ENCODE measurements at places on chromosomes 2 and 18.

DNA sequence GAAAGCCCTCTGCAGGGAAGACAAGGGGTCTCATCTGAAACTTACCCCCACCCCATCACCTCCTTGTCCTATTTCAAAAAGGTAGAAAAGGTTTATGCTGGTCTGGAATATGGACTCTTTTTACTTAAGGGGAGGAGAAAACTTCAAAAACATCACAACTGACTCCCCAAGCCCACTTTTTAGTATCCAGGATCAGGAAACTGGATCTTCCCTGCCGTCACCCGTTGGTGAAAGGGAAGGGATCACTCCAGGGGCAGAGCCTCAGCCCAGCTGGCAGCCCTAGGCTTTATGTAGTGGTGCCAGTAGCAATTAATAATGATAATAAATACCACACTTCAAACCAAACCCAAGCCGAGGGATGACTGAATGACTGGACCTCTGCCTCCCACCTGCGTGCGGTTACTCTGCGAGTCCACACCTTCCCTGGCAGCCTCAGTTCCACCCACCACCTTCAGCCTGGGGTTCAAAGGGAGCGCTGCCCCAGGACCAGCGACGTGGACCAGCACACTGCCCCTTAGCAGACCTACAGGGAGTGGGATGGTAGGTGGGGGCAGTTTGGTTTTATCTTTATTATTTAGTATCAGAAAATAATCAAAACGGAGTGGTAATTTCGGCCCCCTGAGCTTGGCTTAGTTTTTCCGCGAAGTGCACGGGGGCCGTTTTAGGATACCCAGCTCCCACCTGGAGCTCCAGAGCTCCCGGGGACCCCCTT lies 4.9 kb upstream of the GATA6 start:
- DNase-seq = no peak
- peak overlapping the region; percentile 41 for H3K4me3 ChIP-seq
- H3K36me3 ChIP-seq = no peaks in the 10 kb centered on the region

GRCh38 chr2:204042401-204042800 lies 105.8 kb downstream of the ICOS start:
- H3K27ac ChIP-seq = no peak overlapping the region
- H3K4me1 ChIP-seq = no peaks in the 10 kb centered on the region
- no peak overlapping the region for H3K4me3 ChIP-seq
- DNase-seq = no peak
- no peaks in the 10 kb centered on the region for H3K36me3 ChIP-seq

DNA sequence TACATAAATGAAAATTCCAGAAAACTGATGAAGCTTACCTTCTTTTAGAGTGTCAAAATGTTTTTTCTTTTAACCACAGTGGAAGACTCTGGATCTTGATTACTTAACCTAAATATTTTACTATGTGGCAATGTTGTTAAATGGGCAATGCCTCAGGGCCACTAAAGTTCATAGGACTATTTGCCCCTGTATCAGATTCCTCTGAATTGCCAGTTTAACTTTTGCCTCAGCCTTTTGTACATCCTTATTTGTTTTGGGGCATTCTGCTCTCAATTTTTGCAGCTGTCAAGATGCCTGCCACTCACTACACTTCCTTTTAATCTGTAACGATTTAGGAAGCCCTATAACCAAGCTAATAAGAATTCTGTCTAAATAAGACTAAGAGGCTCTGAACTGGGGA lies 31.7 kb upstream of the SERTAD2 start:
- H3K36me3 ChIP-seq = no peaks in the 10 kb centered on the region
- H3K27me3 ChIP-seq = no peaks in the 10 kb centered on the region
- no peak overlapping the region for H3K4me3 ChIP-seq
- H3K27ac ChIP-seq = no peak overlapping the region
- DNase-seq = no peak

- H3K27me3 ChIP-seq = no peaks in the 10 kb centered on the region
- H3K4me3 ChIP-seq = no peak overlapping the region
- H3K27ac ChIP-seq = peak overlapping the region; percentile 12
- DNase-seq = peak; percentile 46
- peaks cover 25% of the 10 kb centered on the region for H3K4me1 ChIP-seq
These were observed 8.1 kb downstream of the TEX44 start for GRCh38 chr2:231600619-231601355.

DNA sequence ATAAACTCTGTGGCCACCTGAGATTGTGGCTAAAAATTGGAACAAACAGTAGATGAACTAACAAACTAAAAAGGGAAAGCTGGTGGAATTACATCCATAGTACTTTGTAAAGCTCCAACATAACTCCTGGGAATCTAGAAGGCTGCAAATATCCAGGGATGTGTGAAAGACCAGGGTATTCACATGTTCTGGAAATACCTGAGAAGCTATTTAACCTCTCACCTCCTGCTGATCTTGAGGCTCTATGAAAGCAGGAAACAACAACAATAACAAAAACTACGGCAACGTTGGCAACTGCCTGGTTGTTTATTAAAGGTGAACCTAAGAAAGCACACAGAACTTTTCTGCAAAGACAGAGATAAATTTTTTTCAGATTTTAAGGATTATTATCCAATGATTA lies 171.3 kb downstream of the CCDC178 start:
- no peaks in the 10 kb centered on the region for H3K36me3 ChIP-seq
- no peaks in the 10 kb centered on the region for H3K27me3 ChIP-seq
- no peak for DNase-seq
- no peak overlapping the region for H3K4me3 ChIP-seq
- H3K27ac ChIP-seq = no peak overlapping the region
- H3K4me1 ChIP-seq = no peaks in the 10 kb centered on the region

GRCh38 chr2:20108655-20109396 lies 57.4 kb upstream of the LAPTM4A start:
- H3K27ac ChIP-seq = no peak overlapping the region
- H3K36me3 ChIP-seq = no peaks in the 10 kb centered on the region
- no peak for DNase-seq
- H3K4me3 ChIP-seq = no peak overlapping the region

- no peak overlapping the region for H3K27ac ChIP-seq
- H3K27me3 ChIP-seq = no peaks in the 10 kb centered on the region
- H3K4me3 ChIP-seq = no peak overlapping the region
- H3K4me1 ChIP-seq = no peaks in the 10 kb centered on the region
These were observed 411.7 kb downstream of the DSEL start for GRCh38 chr18:67104700-67105284.

DNA sequence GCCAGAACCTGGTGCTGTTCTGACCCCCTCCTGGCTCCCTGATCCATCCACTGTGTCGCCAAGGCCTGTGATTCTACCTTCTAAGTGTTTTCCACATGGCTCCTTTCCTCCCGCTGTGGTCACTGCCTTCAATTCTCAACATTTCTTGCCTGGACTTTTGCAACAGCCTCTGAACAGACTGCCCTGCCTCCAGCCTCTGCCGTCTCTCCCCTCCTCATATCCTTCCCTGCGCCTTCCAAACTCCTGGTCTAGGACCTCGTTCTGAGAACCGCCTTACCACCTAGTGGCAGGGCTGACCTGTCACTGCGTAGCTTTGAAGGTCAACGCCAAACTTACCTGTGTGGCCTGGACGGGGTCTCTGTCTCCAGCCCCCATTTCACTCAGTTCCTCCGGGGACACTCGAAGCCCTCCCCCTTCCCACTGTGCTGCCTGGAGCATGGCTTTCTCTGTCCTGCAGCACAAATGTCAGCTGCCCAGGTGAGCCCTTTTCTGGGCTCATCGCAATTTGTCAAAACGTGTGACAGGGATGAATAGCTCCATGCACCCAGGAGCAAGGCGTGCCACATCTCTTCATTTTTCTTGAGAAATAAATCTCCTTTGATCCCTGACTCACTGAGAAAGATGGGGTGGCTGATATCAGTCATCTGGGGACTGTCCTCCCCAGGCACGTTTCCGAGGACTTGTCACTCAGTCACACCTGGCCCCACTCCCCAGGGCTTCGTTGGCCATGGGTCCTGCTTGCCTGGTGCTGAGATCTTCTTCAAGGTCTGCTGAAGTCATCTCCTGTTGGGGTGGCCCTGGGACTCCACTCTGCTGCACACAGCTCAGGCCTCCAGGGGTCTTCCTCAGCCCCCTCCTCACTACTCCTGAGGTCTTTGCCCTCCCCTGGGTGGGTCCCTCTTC lies 46.7 kb downstream of the LDLRAD4 start:
- H3K4me3 ChIP-seq = no peak overlapping the region
- no peaks in the 10 kb centered on the region for H3K27me3 ChIP-seq
- no peak overlapping the region for H3K27ac ChIP-seq
- H3K4me1 ChIP-seq = peaks cover 53% of the 10 kb centered on the region

DNA sequence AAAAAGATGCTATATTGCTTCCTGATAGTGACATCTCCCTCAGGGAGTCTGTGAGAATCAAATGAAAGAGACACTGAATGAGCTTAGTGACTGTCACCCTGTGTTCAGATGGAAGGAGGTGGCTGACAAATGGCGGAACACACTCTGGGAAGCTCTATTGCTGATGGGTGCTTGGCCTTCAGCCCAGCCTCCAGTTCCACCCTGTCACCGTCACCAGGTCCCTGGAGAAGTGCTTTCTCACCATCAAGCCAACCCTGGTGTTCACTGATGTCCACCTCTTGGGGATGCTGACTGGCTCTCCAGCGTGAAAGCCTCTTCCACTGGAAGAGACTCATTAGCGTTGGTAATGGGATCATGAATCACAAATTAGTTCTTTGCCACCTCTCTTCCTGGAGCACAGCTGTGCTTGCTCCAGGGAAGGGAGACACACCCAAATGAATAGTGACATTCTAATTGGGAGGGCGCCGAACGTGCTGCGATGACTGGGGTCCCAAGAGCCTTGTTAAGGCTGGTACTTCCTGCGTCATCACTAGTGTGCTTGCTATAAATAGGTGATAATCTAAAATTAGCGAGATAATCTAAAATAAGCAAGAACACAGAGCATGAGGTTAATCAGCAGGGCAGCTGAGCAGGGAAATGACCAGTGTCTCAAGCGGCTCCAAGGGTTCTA lies 154.0 kb downstream of the CLIP4 start:
- peaks cover 4% of the 10 kb centered on the region for H3K4me1 ChIP-seq
- no peaks in the 10 kb centered on the region for H3K27me3 ChIP-seq
- no peak for DNase-seq
- H3K4me3 ChIP-seq = no peak overlapping the region
- no peak overlapping the region for H3K27ac ChIP-seq

- no peaks in the 10 kb centered on the region for H3K36me3 ChIP-seq
- no peak overlapping the region for H3K4me3 ChIP-seq
- no peaks in the 10 kb centered on the region for H3K27me3 ChIP-seq
- H3K4me1 ChIP-seq = peaks cover 5% of the 10 kb centered on the region
These were observed 2.9 kb upstream of the EPB41L3 start for GRCh38 chr18:5546660-5547059.

- H3K27ac ChIP-seq = no peak overlapping the region
- H3K4me3 ChIP-seq = no peak overlapping the region
- H3K36me3 ChIP-seq = no peaks in the 10 kb centered on the region
These were observed 40.6 kb downstream of the BOLA3 start for GRCh38 chr2:74107071-74107470.

GRCh38 chr2:216908300-216908699 lies 48.4 kb upstream of the TNP1 start:
- H3K36me3 ChIP-seq = no peaks in the 10 kb centered on the region
- H3K27ac ChIP-seq = no peak overlapping the region
- H3K4me1 ChIP-seq = no peaks in the 10 kb centered on the region
- H3K27me3 ChIP-seq = no peaks in the 10 kb centered on the region
- no peak overlapping the region for H3K4me3 ChIP-seq

GRCh38 chr2:26692279-26692896 lies at the start of gene KCNK3:
KCNK3 (plus strand) TSS chr2:26692722; CDS start chr2:26692876, 154 bp downstream.
- peak; percentile 48 for DNase-seq
- peak within 1 kb of the TSS; percentile 58 for H3K4me3 ChIP-seq
- no peak within 1 kb of the TSS for H3K27ac ChIP-seq
- no peaks in the 10 kb centered on the region for H3K27me3 ChIP-seq
- H3K36me3 ChIP-seq = no peaks in the 10 kb centered on the region

- DNase-seq = no peak
- no peak overlapping the region for H3K27ac ChIP-seq
- no peaks in the 10 kb centered on the region for H3K27me3 ChIP-seq
- H3K4me3 ChIP-seq = no peak overlapping the region
- H3K36me3 ChIP-seq = no peaks in the 10 kb centered on the region
These were observed 119.0 kb downstream of the GALNT13 start for GRCh38 chr2:153990771-153991170.

DNA sequence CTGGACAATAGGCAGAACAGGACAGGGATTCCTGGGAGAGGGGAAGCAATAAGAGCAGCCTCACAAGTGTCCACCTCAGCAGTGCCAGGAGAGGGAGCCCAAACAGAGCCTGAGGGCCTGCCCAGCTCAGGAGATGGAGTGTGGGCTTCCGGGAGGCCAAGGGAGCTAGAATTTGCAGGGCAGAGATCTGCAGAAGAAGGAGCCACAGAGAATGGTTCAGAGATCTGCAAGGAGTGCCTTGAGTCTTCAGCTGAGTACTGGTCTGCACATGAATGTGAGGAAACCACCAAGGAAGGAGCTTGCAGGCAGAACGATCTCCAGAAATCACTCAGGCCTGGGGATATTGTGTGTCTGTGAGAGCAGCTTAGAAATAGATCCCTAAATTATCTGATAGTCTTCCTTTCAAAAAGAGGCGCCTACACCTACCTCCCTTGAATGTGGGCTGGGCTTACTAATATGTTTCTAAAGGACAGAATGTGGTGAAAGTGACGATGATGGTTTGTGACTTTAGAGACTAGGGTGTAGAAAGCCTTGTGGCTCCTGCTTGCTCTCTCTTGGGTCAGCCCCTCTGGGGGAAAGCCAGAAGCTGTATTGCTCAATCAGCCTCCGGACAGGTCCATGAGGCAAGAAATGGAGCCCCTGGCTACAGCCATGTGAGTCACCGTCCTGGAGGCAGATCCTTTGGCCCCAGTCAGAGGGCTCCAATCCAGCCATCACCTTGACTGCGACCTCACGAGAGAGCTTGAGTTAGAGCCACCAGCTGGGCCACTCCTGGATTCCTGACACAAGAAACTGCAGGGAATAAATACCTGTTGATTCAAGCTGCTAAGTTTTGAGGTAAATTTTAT lies 7.6 kb upstream of the LPIN1 start:
- H3K27ac ChIP-seq = peak overlapping the region; percentile 32
- peaks cover 7% of the 10 kb centered on the region for H3K4me1 ChIP-seq
- no peaks in the 10 kb centered on the region for H3K27me3 ChIP-seq
- H3K4me3 ChIP-seq = no peak overlapping the region

DNA sequence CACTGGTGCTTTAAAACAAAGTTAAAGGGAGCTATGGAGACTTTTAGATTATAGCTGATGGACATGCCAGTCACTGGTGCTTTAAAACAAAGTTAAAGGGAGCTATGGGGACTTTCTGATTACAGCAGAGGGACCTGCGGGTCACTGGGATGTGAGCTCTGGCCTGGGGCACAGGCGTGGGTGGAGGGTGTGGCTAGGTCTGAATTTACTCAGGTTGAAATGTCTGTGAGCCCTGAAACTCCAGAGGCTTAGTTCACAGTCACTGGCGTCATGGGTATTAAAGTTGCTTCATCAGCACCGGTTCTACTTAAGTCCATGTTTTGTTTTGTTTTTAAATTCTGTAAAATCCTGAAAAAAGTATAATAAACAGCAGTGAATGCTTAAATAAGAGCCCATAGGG lies 49.0 kb upstream of the TMEM18 start:
- H3K36me3 ChIP-seq = no peaks in the 10 kb centered on the region
- no peak for DNase-seq
- no peaks in the 10 kb centered on the region for H3K27me3 ChIP-seq
- H3K4me3 ChIP-seq = no peak overlapping the region
- no peak overlapping the region for H3K27ac ChIP-seq
